Caki2 (cell line): ENCODE measurements at places on chromosomes 1 and 21.

- no peak for DNase-seq
Observed at GRCh38 chr1:63264161-63264560, 58.2 kb upstream of the FOXD3 start.

- no peak for DNase-seq
Observed at GRCh38 chr1:26164861-26165842, 3.6 kb downstream of the C1orf232 start.

DNA sequence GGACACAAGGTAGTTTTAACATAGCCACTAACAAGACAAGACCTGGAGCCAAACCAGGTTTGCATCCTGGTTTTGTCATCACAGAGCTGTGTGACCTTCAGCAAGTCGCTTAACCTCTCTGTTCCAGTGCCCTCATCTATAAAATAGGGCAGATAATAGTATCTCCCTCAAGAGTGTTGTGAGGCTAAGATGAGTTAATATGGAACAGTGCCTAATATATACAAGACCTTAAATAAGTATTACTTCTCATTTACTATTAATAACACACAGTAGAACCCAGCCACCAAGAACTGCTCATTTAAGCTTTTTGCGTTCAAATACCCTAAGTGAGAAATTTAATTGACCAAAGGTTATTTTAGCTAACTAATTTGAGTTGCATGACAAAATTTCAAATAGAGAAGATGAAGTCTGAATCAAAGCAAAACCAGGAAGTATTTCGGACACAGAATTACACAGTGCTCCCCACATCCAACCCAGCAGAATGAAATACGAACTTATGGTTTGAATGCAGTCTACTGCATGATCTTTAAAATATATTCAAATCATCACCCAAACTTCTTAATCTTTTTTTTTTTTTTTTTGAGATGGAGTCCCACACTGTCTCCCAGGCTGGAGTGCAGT lies 123.9 kb upstream of the KRTAP19-8 start:
- no peak for DNase-seq

DNA sequence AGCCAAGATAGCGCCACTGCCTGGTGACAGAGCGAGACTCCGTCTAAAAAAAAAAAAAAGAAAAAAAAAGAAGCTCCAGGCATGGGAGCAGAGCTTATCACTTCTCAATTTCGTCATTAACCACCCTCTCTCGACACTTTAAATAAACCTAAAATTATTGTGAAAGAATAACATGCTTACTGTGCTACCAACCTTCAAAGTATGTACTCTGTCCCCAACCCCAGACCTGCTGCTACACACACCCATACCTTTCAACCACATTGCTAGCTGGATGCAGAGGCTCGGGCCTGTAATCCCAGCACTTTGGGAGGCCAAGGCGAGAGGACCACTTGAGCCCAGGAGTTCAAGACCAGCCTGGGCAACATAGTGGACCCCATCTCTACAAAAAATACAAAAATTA lies 38.7 kb downstream of the GNPAT start:
- DNase-seq = no peak
